ENCODE measurements at places on chromosomes 4 and X. TPM values are rescaled to one million over a fixed set of nuclear protein-coding genes. Genes with fewer than 3 reads are reported as not detected.

DNA sequence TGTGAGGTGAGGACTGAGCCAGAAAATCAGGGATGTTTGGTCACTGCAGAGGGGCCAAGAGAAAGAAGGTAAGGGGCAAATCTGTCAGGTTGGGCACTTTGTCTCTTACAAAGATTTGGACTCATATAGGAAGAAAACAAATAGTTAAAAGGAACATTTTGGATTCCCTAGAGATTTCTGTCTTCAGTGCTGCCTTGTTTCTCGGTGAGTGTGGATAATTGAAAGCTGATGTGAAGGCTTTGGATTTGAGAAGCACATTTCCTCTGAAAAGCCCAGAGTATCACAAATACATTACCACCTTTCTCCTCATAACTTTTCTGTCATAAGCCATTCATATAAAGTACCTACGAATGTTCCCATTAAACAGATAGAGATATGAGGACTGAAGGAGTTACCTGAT lies 107.5 kb downstream of the ATG4A start:
- no peak for DNase-seq

DNA sequence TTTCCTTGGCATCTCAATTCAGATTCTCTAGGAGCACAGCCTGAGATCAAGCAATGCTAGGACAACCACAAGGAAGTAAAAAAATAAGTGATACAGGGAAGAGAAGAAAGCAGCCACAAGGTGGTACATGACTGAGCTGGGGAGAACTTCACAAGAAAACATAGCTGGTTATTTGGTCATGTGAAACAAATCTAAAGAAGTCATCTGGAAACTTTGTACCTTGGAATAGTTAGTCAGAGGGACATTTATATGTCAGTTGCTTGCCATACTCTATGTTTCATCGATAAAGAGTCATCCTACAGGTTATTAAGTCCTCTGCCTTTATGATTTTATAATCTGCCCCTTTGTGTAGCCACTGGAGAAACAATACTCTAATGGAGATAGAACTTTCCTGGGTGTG lies 575.1 kb downstream of the IL15 start:
- no peak for DNase-seq

DNA sequence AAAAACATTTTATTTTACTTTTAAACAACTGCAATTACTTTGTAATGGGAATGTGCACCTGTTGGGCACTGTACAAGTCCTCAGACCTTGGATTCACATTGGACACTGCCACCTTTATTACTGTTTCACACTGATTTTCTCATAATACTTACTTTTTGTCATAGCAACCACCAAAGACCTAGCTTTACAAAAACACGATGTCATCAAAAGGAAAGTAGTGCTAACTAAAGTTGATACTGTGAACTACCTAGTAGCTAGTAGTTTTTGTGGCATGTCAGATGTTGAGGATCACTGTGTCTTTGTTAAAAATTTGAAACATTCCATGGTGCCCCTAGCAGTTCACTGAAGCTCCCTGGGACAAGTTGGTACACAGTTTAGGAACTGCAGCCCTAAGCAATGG lies 62.9 kb upstream of the HOPX start:
- DNase-seq: no peak

DNA sequence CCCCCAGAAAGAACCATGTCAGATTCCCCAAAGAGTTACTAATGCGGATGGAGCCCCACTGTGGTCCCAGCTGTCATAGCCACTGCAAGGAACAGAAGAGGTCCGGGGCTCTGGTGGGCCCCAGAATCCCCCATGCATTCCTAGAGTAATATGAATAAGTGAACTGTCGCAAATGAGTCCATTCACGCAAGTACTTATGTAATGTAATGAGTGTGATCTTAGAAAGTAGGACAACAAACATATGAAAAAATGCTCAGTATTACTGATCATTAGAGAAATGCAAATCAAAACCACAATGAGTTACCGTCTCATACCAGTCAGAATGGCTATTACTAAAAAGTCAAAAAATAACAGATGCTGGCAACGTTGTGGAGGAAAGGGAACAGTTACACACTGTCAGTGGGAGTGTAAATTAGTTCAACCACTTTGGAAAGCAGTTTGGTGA lies 141.5 kb upstream of the RBPJ start:
- no peak for DNase-seq

DNA sequence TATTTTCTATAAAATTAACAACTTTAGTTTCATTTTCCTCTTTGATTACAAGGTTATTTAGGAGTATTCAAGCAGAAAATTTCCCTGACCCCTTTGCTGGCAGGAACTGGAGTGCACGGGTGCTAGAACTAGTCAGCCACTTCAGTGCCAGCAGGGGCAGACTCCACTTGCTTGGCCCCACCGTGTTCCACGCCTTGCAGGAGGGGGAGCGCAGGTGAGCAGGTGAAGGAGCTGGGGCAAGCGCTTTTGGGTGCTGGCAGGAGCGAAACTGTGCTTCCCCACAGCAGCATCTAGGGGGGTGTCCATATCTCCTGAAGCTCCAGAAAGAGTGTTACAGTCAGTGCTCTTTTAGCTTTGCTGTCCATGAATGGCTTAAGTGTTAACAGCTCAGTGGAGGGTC lies 45.5 kb downstream of the MID2 start:
- no peak for DNase-seq

- DNase-seq: no peak
These were observed 32.7 kb downstream of the F9 start for GRCh38 chrX:139563251-139563650.

SEPTIN11 gene
- 66.4 TPM for total RNA-seq

CTAG2 gene
- 39.6 TPM for total RNA-seq

FAM9B gene
- not detected for total RNA-seq

NEXMIF gene
- total RNA-seq: 1.1 TPM

DDX60 gene
- 22.7 TPM for total RNA-seq

TXK gene
- 14.2 TPM for total RNA-seq

Data from activated naive CD8-positive, alpha-beta T cell treated with anti-CD3 and anti-CD28 coated beads for 36 hours (primary cell).